ENCODE measurements at places on chromosomes 16 and 17.

DNA sequence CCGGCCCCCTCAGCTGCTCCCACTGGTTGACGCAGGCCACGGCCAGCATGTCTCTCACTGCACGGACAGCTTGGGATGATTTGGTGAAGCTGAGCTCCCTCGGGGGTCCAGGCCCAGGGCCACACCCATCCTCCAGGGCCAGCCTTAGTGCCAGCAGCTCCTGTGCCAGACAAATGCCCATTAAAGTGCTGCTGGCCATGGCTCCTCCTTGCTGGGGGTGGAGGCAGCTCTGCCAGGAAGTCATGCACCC lies 2.5 kb downstream of the TRIM47 start:
- no peak for DNase-seq

DNA sequence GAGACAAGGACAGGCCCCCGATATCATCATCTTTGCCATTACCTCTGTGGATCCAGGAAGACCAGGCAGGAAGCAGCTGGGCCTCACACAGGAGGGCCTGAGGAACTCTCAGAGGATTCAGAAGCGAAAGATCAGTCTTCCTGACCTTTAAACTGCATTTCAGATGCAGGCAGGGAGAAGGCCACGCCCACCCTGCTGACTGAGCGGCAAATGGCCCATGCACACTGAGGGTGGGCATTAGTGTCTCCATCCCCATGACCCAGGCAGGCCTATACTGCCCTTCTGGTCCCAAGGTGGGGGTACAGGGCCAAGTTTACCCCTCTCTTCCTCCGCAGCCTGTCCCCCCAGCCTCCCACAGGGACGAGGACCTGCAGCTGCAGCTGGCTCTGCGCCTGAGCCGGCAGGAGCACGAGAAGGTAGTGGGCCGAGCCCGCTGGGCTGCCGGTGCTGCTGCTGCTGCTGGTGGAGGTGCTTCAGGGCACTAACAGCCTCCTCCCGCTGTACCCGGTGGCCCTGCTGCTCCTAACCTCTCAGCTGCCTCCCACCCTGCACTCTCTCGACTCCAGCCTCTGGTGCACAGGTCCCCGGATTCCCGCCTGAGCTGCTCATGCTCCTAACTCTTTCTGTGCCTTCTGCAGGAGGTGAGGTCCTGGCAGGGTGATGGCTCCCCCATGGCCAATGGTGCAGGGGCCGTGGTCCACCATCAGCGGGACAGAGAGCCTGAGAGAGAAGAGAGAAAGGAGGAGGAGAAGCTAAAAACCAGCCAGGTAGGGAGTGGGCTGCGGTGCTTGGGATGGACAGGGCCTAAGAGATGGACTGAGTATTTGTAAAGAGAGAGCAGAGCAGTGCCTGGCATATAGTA lies 6.2 kb downstream of the EPN3 start:
- DNase-seq = no peak

DNA sequence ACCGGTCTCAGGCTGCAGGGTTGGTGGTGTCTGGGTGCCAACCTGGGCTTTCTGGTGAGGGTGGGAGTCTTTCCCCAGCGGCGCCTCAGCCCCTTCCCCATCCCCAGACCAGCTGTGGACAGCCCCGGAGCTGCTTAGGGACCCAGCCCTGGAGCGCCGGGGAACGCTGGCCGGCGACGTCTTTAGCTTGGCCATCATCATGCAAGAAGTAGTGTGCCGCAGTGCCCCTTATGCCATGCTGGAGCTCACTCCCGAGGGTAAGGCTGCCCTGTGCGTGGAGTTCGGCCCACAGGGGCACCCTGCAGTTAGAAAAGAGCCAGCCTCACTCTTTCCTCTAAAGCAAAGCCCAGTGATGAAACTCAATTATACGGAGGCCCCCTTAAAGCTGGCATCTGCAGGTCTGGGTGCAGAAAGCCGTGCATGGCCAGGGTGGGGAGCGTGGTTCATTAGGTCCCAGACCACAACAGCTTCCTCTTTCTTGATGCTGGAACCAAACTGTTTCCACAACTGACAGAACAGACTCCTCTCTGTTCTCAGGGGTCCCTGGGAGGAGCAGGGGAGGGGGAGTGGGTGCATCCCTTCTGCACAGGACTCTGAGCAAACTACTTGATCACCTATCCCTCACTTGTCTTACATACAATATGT lies 10.7 kb downstream of the GUCY2D start:
- DNase-seq = no peak

DNA sequence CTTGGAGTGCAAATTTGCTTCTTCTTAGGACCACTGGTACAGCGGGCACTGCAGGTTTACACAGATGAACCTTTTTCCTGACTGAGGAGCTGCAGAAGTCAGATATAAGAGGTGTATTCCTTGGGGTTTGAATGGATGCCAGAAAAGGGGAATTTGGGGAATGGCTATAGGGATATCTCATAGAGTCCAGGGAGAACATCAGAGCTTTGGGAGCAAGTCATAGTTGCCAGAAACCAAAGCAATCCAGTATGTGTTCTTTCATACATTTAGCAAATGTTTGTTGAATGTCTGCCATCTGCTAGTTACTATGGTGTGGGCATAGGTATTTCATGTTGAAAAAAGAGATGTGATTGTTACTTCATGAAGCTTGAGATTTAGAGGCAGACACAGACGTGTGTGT lies 46.8 kb downstream of the MAP2K4 start:
- DNase-seq = no peak

DNA sequence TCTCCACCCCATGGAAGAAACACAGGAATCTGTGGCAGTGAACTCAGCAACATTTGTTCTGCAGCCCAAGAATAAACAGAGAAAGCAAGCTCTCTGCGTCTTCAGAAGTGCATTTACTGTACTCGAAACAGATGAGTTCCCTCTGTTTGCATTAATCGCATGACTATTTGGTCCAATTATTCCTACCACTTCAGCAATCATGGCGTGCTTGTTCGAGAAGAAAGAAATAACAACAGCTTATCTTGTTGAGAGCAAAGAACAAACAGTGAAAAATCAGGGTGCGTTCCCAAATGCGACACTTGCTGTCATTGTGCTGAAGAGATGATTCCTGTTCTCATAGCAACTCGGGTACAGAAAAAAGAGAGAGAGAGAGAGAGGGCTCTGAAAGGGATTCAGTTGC lies 445.3 kb upstream of the MAF start:
- DNase-seq = no peak

DNA sequence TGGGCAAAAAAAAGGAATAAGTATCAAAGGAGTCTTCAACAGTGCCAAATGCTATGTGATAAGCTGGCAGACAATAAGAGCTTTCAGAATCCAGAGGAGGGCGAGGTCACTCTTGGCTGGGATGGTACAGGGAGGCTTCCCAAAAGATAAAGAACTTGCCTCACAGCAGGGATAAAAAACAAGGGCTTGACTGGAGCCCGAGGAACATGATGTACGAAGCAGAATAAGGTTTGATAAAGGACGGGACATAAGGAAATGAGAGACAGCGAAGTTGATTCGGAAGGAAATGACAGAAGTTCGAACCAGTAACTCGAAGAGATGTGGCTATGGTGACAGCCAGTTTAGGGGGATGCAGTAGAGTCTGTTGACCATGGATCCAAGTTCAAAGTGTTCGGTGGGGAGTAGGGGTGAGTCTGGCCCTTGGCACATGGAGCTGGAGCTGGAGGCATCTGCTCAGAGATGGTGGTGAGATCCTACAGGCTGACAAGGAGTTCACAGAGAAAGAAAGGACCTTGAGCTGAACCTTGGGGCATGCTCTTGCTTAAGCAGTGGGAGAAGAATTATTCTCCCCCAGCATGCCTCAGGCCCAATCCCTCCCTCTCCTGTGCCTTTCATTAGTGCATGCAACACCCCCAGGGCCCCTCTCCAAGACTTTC lies 137.6 kb upstream of the RCVRN start:
- DNase-seq = no peak

DNA sequence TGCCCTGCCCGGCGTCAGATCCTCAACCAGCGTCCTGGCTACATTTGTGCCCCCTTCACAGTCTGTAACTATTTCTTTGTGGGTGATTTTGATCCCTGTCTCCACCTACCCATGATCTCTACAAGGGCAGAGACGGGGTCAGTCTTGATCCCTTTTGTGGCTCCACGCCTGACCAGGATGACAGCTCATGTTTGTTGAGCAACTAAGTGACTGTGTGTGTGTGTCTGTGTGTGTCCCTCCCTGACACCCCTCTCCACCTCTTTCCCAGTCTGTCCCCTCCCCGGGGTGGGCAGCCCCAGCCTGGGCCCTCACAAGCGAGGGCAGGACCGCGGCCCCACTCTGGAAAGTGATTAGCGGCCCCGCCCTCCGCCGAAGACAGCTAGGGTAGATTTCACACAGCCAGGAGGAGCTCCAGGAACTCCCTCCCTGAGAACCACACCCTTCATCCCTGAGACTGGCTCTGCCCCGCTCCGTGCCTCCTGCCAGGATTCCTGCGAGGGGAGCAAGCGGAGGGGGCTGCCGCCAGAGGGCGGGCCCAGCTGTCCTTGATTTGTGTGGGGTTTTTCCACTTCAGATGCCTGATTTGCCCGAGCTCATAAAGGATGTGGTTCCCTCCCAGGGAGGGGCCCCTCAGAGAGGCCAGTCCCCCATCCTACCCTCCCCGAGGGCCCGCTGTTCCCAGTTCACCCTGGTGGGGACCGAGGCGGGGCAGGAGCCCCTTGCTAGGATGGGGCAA lies 5.3 kb upstream of the HS3ST6 start:
- DNase-seq = peak; percentile 64

GRCh38 chr17:27573971-27574525 lies 56.9 kb upstream of the LGALS9 start:
- DNase-seq = no peak

- DNase-seq = no peak
Observed at GRCh38 chr16:87117936-87118335, 199.3 kb downstream of the C16orf95 start.

GRCh38 chr17:78921437-78921971 lies 3.7 kb downstream of the TIMP2 start:
- no peak for DNase-seq

- no peak for DNase-seq
Observed at GRCh38 chr17:64001091-64001579, 3.0 kb downstream of the PRR29 start.

DNA sequence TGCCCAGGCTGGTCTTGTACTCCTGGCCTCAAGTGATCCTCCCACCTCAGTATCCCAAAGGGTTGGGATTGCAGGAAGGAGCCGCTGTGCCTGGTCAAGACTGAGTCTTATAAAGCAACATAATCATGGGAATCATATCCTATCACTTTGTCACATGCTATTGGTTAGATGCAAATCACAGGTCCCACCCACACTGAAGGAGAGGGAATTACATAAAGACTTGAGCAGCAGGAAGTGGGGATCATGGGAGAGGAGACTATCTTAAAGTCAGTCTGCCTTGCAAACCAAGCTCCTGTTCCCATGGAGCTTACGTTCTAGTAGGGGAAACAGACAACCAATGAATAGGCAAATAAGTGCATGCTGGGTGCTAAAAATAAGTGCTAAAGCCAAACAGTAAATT lies 28.3 kb upstream of the TENT4B start:
- no peak for DNase-seq

- DNase-seq = no peak
Observed at GRCh38 chr16:29306201-29306600, 100.3 kb downstream of the NPIPB11 start.

GRCh38 chr16:72162105-72162692 lies 9.8 kb downstream of the PMFBP1 start:
- no peak for DNase-seq

DNA sequence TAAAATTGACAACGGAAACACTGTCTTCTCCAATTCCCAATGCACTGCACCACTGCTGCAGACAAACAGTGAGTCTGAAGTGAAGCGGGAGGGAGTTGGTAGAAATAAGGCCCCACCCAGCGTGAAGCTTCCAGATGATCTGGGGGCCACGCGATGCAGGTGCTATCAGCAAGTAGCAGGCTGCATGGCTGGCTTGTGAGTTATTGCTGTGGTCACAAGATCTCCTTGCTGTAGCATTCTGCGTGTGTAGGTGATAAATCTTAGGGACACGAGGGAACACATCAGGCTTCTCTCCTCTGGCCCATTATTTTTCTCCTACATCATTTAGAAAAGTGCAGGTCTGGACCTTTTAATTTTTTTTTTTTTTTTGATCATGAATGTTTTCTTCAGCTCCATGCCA lies 407.6 kb downstream of the TMEM114 start:
- no peak for DNase-seq

All from mesothelial cell of epicardium (in vitro differentiated cells).